ENCODE measurements at places on chromosomes 5 and 9. TPM values are rescaled to one million over a fixed set of nuclear protein-coding genes. Genes with fewer than 3 reads are reported as not detected.

DNA sequence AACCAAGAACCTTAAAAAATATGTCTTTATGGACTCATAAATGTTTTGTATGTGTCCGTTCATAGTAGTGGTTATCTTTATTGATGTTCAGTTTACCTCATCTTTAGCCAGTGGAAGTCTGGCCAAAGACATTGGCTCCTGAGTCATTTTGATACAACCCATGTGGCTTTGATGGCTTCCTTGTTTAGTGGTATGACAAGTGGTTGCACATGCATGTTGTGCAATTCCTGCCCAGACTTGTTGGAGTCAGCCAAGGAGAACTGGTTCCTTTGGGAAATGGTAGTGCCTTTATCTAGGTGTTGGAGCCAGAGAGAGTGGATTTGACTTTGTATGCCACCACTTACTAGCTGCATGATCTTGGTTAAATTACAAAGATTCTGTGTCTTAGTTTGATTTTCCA, 94.3 kb downstream of the RPS23 start:
- DNase-seq = no peak

DNA sequence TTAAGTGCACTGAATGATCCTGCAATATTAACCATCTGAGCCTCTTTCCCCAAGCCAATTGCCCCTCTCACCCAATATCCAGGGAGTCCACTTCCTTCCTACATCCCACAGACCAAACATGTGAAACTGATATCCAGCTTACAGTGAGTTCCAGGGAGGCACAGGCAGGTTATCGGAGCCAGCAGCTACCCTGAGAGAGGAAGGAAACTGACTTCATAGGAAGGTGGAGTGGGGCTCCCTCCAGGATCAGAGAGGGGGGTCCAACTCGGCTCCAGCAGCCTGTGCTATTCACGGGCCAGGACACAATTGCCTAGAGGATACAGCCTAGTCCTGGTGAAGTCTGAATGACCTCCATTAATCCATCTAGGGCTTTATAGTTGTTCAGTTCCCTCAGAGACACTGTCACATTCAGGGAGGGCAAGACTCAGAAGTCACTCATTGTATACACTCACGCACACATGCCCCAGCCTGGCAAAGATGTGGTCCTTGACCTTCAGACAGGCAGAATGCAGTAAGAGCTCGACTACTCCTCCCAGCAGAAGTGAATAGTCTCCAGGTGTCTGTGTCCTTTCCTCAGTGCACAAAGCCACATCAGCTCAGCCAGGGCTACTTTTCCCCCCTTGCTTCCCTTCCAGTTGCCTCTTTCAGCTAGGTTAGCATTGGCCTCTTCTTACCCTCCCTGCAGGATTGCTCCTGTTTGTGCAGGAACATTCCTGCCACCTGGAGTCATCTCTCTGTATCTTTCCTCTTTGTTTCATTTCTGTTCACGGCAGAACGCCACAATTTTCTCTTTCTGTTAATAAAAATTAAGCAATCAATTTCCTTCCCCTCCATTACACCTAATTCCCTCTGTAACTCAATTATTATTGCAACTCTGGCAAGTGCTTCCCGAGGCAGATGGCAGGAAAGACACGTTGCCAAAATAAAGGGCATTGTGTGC, 501.7 kb downstream of the ARHGEF28 start:
- DNase-seq = no peak

GRCh38 chr9:114236391-114237138, 81.2 kb downstream of the COL27A1 start:
- no peak for DNase-seq

N4BP3 gene
- 0.94 TPM for total RNA-seq

All from omental fat pad (tissue), 4 donors.